Left renal pelvis (tissue), 4 donors: ENCODE measurements at places on chromosomes 6 and 20.

GRCh38 chr6:111710911-111711310 lies 105.2 kb upstream of the TRAF3IP2 start:
- no peak for DNase-seq

DNA sequence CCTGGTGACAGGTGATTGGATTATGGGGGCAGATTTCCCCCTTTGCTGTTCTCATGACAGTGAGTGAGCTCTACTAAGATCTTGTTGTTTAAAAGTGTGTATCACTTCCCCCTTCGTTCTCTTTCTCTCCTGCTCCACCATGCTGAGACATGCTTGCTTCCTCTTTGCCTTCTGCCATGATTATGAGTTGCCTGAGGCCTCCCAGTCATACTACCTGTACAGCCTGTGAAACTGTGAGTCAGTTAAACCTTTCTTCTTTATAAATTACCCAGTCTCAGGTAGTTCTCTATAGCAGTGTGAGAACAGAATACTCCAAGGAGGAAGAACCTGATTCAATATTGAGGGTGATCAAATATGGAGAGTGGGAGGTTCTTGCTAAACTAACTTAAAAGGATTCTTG lies 724.9 kb downstream of the DOK5 start:
- no peak for DNase-seq

DNA sequence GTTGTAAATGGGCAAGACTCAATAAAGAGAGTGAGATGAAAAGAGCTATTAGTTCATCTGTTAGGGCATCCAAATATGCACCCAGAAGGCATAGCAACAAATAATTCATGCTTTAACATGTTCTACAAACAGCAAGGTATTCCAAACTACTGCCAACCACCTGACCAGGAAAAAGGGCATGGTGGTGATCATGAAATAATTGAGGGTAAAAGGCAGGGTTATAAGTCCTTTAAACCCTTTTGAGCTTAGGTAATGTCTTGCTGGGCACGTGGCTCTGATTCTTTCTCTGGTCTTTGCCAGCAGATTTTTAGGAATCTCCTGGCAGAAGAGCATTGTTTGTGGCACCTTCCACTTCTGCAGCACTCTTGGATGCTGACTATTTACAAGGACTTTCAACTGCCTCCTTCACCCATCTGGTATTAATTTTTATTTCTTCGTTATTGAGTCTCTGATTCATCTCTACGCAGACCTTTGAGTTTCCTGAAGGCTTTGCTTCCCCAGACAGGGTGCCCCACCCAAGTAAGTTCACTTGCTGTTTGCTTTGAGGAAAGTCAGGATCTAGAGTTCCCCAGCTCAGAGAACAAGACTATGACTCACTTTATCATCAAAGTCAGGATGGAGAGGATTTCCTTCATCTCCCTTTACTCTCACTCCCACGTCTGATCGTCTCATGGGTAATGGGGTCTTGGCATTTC lies 83.4 kb upstream of the NEDD9 start:
- DNase-seq, result no peak

GRCh38 chr6:25028328-25028727 lies 92.6 kb upstream of the RIPOR2 start:
- DNase-seq, result no peak

GRCh38 chr6:160088784-160089533 lies 32.7 kb upstream of the SLC22A1 start:
- DNase-seq, result no peak

DNA sequence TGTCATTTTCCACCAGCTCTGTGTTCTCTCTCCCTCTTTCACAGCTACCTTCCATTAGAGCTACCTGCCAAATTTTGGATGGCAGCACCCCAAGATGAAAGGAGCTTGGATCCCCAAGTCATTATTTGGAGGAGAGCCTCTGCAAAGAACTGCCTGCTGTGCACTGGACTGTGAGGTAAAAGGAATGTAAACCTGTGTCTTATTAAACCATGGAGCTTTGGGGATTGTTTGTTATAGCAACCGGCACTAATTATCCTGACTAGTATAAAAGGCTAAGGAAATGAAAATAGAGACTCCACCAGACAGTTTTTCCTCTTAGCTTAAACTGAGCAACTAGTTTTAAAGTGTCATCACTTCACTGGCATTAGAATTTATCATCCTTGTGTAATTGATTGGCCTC lies 191.6 kb upstream of the DTNBP1 start:
- no peak for DNase-seq

GRCh38 chr6:161554883-161555282 lies 281.0 kb upstream of the AGPAT4 start:
- no peak for DNase-seq
